Smooth muscle cell of the pulmonary artery (primary cell): ENCODE measurements at places on chromosomes 1 and 21. TPM values are rescaled to one million over a fixed set of nuclear protein-coding genes. Genes with fewer than 3 reads are reported as not detected.

Gene PDE9A
- 1.2 TPM in 1 of 2 replicates, not detected in the other for total RNA-seq

Gene SPTA1
- total RNA-seq, result under 0.01 and 0.10 TPM in 2 replicates

Gene OR10J1
- not detected in 2 replicates for total RNA-seq

Gene PRELP
- total RNA-seq, result 2.5 and 10.8 TPM in 2 replicates

Gene MPL
- not detected in 2 replicates for total RNA-seq

Gene RBP7
- 0.26 TPM in 1 of 2 replicates, not detected in the other for total RNA-seq
